Temporal lobe (tissue), 4 donors: ENCODE measurements at places on chromosomes 13 and 19. TPM values are rescaled to one million over a fixed set of nuclear protein-coding genes. Genes with fewer than 3 reads are reported as not detected.

CEBPG gene
- total RNA-seq: 26.6 TPM

SLC8A2 gene
- total RNA-seq: 37.4 TPM

SLC25A41 gene
- 0.98 TPM for total RNA-seq

ABHD13 gene
- 11.1 TPM for total RNA-seq
